ENCODE measurements at places on chromosomes 3 and 15.

GRCh38 chr15:81336568-81336967, 12.6 kb upstream of the STARD5 start:
- DNase-seq = no peak

DNA sequence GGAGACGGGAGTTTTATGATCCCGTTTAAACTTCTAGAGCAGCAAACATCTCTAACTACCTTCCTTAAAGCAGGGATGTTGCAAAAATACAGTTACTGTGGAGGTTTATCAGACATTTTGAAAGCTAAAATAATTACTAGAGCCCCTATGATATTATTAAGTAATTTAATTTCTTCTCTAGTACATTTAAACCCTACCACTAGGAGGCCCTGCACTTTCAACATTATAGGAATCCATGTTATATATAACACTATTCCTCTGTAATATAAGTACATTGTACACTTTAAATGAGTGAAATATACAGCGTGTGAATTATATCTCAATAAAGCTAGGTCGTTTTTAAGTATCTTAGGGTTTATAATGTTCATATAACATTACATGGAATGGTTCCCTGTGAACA, 11.5 kb downstream of the SETMAR start:
- DNase-seq = no peak

GRCh38 chr3:184788751-184789150, 23.2 kb upstream of the VPS8 start:
- no peak for DNase-seq

- no peak for DNase-seq
Measured at GRCh38 chr3:30102356-30102755, 504.0 kb upstream of the TGFBR2 start.

DNA sequence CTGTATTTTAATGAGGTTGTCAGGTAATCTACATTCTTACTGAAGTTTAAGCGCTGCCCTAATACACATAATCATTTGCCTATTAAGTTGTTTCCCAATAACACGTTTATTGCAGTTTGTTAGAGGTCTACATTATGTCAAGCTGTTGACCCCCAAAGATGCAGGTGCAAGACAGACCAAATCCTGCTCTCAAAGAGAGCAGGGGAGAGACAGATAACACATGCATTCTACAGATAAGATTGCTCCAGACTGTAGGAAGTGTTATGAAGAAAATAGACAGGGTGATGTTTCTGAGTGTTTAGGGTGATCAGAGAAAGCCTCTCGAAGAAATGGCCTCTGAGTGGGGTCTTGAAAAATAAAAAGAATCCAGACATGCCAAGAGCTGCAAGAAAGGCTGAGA, 24.8 kb upstream of the OXTR start:
- DNase-seq = no peak

- no peak for DNase-seq
Measured at GRCh38 chr3:139934613-139935015, 371 bp upstream of the CLSTN2 start.

GRCh38 chr15:40844696-40845030, 815 bp downstream of the SPINT1 start:
- peak; percentile 16 for DNase-seq

DNA sequence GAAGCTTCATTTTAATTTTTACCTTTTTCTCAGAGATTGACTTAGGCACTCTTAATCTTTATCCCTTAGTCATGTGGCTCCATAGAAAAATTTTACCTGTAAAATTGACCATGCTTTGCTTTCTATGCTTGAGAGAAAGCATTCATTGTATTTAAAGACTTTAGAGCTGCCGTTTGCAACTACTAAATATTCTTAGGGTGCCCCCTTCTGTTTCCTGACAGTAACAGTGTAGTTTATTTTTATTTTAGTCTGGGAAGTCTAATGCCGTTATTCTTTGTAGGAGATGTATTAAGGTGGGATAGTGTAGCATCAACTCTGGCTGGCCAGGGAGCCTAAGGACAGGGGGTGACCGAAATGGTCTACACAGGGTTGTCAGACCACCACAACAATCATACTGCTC, 84.5 kb upstream of the SYNPR start:
- DNase-seq = no peak

GRCh38 chr3:186909078-186909853, 21.1 kb upstream of the ST6GAL1 start:
- DNase-seq = peak; percentile 86

GRCh38 chr3:24174614-24175013, 229.5 kb downstream of the NR1D2 start:
- no peak for DNase-seq

DNA sequence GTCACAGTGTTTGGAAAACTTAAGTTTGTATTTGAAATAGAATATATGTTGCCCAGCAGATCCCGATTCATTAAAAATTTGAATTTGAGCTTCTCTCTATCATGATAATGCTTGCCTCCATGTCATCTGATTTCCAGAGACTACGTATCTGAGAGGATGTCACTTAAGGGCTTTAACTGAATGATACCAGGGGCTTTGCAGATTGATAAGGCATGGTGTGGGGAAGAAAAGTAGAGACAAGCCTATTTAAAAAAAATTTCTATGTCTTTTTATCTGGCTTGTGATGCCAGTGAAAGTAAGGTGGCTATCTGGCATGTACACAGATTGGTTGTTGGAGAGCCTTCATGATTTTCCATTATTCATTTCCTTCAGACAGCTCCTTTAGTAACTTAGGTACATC, 72.7 kb downstream of the UBE2E2 start:
- no peak for DNase-seq

- no peak for DNase-seq
Measured at GRCh38 chr3:174583396-174583795, 275.7 kb upstream of the NAALADL2 start.

GRCh38 chr15:37395100-37395468, 294.7 kb upstream of the MEIS2 start:
- DNase-seq = no peak

GRCh38 chr3:89059211-89059925, 48.1 kb upstream of the EPHA3 start:
- DNase-seq = no peak

GRCh38 chr3:69097407-69098086, 12.8 kb downstream of the ARL6IP5 start:
- DNase-seq = no peak

GRCh38 chr3:80492162-80492561, 724.4 kb upstream of the ROBO1 start:
- DNase-seq = no peak

DNA sequence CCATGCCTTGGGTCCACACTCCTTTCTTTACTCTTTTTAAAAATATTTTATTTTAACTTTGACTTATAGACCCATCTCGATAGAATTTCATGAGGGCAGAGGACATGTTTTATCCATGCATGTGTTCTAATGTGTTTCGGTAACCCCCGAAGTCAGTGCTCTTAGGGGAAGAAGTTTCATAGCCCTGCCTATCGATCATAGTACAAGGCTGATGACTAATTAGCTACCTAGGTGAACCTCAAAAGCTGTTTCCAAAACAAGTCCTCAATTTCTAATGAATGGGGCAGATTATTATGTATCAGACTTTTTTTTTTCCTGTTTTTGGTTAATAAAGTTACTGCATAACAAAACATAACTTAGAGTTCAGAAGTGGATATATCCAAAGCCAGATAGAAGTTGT, 82.0 kb downstream of the MBNL1 start:
- DNase-seq = no peak

DNA sequence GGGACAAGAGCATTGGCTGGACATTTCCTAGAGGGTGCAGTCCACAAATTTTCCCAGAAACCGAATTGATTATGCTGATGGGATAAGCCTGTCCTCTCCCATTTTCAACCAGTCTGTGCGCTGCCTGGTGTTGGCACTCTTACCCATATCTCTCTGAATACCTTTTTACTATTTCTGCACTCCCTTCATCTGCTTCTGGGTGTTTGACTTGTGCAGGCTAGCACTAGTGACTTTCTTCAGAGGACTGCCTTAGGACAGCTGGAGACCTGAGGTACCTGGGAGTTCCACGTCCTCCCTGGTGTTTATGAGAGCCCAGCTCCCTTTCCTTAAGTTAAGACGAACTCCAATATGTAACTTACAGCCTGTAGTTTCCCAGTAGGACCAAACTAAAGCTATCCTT, 50.2 kb downstream of the RBMS3 start:
- DNase-seq = no peak

DNA sequence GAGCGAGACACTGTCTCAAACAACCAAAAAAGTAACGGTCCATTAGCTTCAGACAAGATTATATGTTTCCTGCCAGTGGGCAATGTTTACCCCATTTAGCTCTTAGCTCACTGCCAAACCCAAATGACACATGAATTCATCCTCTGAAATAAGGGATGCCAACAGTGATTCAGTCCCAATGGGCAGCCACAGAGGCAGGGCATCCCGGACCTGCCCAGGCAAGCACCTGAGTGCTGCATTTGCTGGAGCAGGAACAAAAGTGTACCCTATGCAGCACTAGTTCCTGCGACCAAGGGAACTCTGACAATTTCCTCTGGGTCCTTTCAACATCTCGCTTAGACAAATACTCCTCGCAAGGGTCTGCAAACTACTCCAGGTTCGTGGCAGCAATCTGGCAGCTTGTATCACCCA, 8.0 kb downstream of the IP6K2 start:
- DNase-seq = no peak

DNA sequence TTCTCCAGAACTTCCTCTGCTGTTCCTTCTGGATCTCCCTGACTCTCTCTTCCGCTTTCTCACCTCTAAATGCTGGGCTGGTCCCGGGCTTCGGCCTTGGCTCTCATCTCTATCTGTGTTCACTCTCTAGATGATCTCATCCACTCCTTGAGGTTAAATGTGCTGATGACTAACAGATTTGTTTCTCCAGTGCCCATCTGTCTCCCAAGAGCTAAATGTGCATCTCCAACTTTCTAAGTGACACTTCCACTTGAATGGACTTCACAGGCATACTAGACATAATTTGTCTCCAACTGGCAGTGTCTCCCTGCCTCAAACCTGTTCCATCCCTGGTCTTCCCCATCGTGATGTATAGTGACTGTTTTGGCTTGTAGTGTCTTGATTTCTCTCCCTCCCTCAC, 95.3 kb downstream of the ITPR1 start:
- no peak for DNase-seq

DNA sequence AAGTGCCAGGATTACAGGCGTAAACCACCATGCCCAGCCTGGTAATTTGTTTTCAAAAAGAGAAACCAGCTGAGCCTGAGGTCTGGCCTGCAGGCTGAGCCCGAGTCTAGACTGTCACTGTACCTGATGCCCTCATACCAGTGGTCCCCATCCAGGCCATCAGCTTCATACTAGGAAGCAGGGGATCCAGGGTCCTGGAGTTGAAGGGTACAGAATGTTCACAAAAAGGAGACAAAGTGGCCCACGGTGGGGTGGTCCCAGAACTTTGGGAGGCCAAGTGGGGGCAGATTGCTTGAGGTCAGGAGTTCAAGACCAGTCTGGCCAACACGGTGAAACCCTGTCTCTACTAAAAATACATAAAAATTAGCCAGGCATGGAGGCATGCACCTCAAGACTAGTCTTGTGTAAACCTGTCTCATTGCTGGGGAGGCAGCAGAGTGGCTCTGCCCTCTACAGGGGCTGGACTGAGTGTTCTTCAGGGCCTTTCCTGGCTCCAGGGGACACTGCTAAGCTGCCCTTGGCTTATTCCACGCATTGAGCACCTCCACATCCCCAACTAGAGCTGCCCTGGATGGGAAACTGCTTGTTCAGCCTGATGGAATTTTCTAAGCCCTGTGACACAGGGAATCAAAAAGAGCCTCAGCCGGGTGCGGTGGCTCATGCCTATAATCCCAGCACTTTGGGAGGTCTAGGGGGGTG, 7.9 kb upstream of the HHATL start:
- DNase-seq = no peak

- no peak for DNase-seq
Measured at GRCh38 chr3:15361494-15362214, 29.3 kb upstream of the SH3BP5 start.

DNA sequence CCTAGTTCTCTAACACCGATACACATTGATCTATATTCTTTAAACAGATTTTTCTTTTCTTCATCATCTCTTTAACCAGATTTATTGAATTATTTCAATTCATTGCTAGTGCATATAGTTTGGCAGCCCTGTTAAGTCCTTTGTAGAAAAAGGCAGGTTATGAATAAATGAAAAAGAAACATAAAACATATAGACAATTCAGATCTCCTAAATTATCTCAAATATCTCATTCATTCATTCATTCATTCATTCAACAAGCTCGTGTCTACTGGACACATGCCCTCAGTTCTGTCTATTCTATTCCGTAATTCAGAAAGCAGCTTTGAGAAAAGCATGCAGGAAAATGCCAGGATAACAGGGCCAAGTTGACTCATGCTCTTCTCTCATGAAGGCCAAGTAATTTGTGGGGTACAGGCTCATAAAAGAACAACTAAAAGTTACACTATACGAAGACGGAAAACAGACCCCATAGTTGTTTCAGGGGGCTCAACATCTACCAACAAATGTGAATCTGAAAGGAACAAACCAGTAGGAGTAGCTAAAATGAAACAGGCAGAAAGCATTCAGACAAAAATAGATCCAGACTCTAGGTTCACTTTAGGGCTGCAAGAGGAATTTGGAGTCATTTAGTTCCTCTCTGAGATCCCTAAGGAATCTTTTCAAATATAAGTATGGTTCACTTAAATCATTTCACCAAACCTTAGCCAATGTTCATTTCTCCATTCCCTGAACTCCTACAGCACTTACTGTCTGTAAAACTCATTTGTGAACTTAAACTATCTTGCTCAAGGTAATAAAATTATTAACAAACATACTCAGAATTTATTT, 7.5 kb downstream of the ZNF148 start:
- DNase-seq = no peak
